ENCODE measurements at places on chromosomes 6 and 20.
A peak's percentile ranks its signal among the peaks of the same experiment; 100 is the strongest.

DNA sequence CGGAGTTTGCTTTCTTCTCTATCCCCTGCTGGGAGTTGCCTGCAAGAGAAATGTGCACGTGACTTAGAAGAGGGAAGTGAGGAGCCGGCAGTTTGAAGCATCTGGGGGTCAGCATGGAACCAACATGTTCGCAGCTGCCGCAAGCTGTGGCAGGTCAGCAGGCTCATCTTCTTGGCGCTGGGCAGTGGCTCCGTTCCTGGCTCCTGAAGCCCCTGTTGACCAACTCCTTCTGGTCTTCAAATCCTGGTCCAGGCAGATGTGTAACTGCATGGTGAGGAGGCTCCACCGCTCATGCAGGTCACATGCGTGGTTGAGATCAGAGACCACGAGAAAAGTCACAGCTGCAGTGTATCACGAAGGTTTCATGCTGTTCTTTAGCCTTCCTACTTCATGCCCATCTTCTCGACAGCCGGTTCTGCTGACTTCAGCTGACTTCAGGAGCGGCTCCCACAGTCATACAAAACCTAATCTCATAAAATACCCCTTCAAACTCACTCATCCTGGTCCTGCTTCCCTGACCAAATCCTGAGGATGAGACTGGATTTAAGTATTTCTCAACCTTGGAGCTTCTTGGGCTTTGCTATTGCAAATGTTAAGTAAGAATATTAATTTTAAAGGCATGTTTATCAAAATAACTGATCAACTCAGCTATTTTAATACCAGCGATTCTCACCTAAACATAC lies 44.9 kb upstream of the BCAS1 start:
- no peak for DNase-seq

DNA sequence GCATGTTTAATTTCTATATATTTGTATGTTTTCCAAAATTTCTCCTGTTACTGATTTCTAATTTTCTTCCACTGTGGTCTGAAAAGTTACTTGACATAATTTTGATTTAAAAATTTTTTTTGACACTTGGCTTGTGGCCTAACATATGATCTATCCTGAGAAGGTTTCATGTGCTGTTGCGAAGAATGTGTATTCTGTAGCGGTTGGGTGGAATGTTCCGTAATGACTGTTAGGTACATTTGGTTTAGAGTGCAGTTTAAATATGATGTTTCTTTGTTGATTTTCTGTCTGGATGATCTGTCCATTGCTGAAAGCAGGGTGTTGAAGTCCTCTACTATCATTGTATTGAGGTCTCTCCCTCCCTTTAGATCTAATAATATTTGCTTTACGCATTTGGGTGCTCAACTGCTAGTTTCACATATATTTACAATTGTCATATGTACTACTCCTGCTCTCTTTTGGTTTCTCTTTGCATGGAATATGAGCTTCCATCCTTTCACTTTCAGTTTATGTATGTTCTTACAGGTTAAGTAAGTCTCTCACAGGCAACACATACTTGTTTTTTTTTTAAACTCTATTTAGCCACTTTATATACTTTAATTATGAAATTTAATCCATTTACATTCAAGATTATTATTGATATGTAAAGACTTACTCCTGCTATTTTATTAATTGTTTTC lies 19.5 kb upstream of the EDN1 start:
- no peak for DNase-seq

GRCh38 chr20:23155141-23155590 lies 69.0 kb upstream of the CD93 start:
- DNase-seq: no peak

DNA sequence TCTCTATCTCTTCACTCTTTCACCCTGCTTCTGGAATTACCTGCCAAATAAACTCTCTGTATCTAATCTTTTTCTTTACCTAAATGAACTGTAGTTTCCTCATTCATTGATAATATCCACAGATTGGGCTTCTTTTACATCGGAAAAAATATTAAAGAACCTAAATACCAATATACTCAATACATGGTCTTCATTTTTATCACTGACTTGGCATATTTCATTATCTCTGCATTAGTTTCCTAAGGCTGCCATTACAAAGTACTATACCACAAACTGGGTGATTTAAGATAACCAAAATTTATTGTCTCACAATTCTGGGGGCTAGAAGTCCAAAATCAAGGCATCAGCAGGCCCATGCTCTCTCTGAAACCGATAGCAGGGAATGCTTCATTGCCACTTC lies 411.9 kb upstream of the SPTLC3 start:
- no peak for DNase-seq

DNA sequence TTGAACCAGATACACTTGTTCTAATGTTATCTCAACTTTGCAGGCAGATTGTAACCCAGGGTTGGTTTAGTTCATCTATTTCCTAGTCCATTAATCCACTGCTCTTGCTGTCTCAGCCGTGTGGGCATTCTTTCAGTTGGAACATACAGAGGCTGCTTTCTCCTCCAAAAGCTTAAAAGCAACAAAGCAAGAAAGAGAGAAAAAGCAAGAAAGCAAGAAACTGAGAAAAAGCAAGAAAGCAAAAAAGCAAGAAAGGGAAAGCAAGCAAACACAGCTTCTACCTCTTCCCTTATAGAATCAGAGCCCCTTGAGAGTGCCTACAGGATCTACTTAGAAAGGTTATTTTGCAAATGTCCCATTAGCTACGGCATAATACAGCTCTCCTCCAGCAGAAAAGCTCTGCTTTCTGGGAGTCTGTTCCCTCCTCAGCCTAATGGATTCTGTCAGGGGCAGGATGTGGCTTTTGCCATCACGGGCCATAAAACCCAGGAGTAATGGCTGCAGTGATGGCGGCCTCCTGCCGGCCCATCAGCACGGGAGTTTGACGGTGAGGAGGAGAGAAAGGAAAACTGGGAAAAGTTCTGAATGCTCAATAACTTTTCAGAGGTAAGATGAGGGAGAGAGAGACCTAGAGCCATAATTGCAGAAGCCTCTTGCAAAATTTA lies 156.8 kb upstream of the JARID2 start:
- no peak for DNase-seq

- DNase-seq: peak; percentile 68
Observed at GRCh38 chr6:108565091-108565766, 4.5 kb downstream of the FOXO3 start.

- DNase-seq: no peak
Observed at GRCh38 chr6:14674867-14675648, 557.5 kb downstream of the CD83 start.

DNA sequence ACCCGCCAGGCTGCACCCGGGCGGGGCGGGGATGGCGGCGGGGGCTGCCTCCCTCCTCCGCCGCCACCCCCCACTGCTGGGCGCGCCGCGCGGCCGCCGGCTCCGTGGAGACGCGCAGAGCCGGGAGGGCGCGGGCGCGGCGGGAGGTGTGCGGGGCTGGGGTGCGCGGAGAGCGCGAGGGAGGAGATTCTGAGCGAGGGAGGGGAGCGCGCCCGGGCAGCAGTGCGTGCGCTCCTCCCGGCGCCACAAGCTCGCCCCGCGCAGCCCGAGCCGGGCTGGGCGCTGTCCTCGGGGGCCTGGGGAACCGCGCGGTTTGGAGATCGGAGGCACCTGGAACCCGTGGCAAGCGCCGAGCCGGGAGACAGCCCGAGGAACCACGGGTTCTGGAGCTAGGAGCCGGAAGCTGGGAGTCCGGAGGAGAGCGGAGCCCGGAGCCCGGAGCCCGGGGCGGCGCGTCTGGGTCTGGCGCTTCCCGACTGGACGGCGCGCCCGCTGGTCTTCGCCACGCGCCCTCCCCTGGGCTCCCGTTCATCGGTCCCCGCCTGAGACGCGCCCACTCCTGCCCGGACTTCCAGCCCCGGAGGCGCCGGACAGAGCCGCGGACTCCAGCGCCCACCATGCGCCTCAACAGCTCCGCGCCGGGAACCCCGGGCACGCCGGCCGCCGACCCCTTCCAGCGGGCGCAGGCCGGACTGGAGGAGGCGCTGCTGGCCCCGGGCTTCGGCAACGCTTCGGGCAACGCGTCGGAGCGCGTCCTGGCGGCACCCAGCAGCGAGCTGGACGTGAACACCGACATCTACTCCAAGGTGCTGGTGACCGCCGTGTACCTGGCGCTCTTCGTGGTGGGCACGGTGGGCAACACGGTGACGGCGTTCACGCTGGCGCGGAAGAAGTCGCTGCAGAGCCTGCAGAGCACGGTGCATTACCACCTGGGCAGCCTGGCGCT lies at the start of gene NTSR1:
TSS of gene NTSR1 (plus strand) at position 246 of the 946 bp plus-strand sequence. CDS start at position 618, 372 bp downstream.
- no peak for DNase-seq

DNA sequence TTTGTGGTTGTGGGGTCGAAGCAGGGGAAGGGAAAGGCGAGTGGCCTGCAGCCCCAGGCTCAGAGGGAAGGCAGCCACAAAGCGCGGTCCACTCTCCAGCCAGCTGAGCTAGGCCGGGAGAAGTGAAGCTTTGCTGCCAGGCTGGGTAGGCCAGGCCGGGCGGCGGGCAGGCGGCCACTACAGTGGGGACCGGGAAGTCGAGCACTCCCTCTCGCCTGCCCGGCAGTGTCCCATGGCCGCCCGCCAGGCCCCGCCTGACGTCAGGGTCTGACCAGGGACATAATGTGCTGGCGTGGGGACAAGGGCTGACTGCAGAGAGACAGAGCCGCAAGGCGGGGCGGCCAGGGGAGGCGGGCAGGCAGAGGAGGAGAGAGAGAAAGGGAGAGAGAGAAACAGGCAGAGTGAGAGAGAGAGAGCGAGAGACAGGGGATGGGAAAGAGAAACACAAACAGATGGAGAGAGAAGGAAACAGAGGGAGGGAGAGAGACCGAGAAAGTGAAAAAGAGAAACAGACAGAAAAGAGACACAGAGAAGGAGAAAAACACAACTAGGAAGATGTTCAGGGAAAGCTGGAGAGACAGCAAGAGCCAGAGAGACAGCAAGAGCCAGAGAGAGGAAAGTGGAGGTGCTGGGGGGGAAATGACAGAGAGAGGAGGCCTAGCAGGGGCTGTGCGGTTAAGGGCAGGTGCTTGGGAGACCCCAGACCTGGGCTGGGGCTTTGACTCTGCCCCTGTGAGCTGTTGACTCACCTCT lies 94.5 kb upstream of the PTPN1 start:
- no peak for DNase-seq

DNA sequence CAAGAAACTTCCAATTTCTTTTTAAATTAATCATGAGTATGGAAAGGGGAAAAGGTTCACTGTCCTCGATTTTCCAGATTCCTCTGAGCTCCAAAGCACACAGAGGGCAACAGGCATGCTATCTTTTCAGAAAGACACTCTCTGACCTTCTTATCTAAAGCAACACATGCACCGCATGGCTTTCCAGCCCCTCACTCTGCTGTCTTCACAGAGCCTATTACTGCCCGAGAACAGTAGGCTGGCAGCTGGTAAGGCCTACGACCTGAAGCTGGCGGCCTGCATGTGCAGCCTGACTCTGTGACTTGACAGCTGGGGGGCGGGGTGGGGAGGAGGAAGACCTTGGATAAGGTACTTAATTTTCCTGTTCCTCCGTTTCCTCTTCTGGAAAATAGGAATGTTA lies 86.3 kb downstream of the ELOVL4 start:
- DNase-seq: no peak

- DNase-seq: no peak
Observed at GRCh38 chr20:40715491-40715890, 26.5 kb upstream of the MAFB start.

GRCh38 chr6:4378319-4378996 lies 243.1 kb upstream of the ECI2 start:
- DNase-seq: no peak

- no peak for DNase-seq
Observed at GRCh38 chr20:33918662-33919061, 75.0 kb upstream of the RALY start.

DNA sequence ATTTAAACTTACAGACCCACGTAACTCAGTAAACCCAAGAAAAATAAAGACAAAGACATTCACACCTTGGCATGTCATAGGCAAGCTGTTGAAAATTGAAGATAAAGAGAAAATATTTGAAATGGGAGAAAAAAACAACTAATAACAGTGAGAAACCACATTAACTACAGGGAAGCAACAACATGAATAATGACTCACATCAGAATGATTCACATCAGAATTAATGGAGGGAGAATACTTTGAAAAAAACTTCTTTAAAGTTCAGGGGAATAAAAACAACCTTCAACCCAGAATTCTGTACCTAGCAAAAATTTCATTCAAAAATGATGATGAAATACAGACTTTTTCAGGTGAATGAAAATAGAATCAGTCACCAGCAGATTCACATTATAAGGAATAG lies 32.9 kb upstream of the SLC22A3 start:
- no peak for DNase-seq

DNA sequence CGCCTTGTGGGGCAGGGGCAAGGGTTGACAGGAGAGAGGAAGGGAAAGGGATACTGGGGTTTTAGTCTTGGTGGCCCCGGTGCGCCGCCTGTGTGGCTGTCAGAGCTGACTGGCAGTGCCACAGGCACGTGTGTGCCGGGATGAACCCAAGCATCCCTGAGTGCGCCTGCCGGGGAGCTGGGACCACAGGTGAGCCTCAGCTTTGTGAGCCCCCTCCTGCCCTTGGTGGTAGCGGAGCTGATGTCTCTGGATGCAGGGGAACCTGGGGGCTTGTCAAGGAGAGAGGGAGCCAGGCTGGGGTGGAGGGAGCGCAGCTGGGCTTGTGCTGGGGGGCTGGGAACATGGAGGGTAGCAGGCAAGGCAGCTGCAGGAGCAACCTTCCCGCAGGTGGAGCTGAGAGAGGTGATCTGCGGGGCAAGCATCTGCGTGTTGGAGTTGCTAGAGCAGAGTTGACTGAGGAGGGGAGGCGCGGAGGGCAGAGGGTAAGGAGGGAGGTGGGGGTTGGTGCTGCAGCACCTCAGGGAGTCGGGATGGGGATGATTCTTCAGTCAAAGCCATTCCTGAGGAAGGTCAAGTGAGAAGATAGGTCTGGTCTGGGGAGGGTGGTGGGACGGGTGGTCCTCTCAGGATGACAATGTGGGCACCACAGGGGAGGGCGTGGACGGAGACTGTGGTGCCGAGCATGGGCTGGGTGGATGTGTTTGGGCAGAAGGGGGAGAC lies 28.1 kb downstream of the PYGB start:
- no peak for DNase-seq

DNA sequence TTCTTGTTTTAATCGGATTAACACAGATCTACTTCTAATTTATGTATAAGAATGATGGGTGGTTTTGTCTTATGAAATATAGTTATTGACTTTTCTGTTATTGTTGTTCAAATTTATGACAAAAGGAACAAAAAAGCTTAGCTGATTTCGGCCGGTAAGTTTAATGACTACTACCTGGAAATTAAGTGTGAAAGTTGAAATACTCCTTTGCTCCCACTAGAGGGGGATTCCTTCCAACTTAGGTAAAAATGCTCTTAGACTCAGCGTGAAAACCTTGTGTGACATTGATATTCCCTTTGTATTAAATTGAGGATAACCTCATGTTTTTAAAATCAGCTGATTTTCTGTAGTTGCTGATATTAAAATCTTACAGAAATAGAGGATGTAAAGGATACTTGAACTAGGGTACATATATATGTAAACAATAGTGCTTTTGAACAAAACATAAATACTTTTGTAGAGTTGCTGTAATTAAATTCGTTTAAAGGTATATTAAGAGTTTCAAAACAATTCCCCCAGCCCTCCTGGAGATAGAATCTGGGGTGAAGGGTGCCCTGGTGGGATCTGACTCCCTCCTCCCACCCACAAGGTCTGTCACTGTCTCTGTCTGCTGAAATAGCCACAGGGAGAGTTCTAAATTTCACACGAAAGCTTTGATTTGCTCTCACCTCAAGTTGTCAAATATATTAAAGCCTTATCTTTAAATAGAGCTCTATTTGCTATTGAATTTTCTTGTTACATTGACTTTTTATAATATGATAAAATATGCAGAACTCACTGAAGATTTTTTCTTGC lies 257.5 kb downstream of the ARID1B start:
- peak; percentile 59 for DNase-seq
